ENCODE measurements at places on chromosomes 5 and 9.

GRCh38 chr9:101443364-101443771, 7.8 kb upstream of the ALDOB start:
- H3K27me3 ChIP-seq = no peaks in the 10 kb centered on the region
- no peaks in the 10 kb centered on the region for H3K36me3 ChIP-seq
- H3K27ac ChIP-seq = no peak overlapping the region
- DNase-seq = peak; percentile 44
- peaks cover 22% of the 10 kb centered on the region for H3K4me1 ChIP-seq
- no peak overlapping the region for H3K4me3 ChIP-seq

GRCh38 chr5:80864706-80865435, 95.3 kb upstream of the RASGRF2 start:
- no peaks in the 10 kb centered on the region for H3K27me3 ChIP-seq
- DNase-seq = no peak
- H3K4me1 ChIP-seq = no peaks in the 10 kb centered on the region

- DNase-seq = no peak
- no peaks in the 10 kb centered on the region for H3K4me1 ChIP-seq
- no peak overlapping the region for H3K27ac ChIP-seq
- H3K36me3 ChIP-seq = no peaks in the 10 kb centered on the region
- no peak overlapping the region for H3K4me3 ChIP-seq
These were observed 453.5 kb downstream of the CAAP1 start for GRCh38 chr9:26439061-26439624.

- no peaks in the 10 kb centered on the region for H3K36me3 ChIP-seq
- H3K27ac ChIP-seq = no peak overlapping the region
- no peaks in the 10 kb centered on the region for H3K4me1 ChIP-seq
- no peak for DNase-seq
These were observed 203.7 kb upstream of the MSX2 start for GRCh38 chr5:174520420-174521396.

DNA sequence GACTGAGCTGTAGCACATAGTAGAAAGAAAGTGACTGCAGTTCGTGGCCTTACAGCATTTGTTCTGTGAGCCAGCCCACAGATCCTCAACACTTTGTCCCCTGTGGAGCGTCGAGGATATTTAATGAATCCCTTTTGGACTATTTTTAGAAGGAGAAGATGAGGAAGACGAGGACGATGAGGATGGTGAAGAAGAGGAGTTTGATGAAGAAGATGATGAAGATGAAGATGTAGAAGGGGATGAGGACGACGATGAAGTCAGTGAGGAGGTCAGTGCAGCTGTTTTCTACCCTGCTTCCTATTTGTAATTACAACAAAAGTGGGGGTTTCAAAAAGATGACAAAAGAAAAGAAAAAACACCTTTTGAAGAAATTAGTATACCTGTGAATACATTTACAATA, 28.0 kb downstream of the ANP32B start:
- H3K27ac ChIP-seq = no peak overlapping the region
- H3K4me1 ChIP-seq = peaks cover 11% of the 10 kb centered on the region
- DNase-seq = no peak
- H3K4me3 ChIP-seq = no peak overlapping the region

DNA sequence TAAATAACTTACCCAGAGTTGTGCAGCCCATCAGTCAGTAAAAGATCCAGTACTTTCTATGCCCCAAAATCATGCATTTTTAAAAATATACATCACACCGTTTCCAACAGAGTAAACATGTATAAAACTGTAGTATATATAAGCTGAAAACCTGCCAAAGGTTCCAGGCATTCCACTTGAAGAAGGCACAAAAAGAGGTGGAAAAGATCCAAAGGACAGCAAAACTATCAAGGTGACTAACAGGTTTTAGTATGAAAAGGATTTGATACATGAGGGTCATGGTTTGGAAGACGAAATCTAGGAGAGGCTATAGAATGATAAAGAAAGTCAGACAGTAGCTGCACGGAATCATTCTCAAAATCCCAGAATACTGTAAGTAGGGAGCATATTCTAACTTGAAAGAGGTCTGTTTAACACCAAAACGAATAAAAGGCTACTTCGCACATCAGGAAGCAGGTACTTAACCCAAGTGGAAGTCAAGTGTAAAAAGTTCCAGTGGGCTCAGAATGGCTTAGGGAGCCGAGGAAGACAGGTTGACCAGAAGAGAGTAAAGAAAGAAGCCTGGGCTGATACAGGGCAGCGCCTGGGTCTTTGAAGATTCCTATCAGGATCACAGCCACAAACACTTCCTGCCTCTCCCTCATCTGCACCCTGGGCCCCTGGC, 207.2 kb downstream of the ADAMTS12 start:
- no peaks in the 10 kb centered on the region for H3K4me1 ChIP-seq
- no peak overlapping the region for H3K4me3 ChIP-seq
- DNase-seq = no peak
- no peaks in the 10 kb centered on the region for H3K27me3 ChIP-seq
